ENCODE measurements at places on chromosomes 13 and 19.
A peak's percentile ranks its signal among the peaks of the same experiment; 100 is the strongest.

DNA sequence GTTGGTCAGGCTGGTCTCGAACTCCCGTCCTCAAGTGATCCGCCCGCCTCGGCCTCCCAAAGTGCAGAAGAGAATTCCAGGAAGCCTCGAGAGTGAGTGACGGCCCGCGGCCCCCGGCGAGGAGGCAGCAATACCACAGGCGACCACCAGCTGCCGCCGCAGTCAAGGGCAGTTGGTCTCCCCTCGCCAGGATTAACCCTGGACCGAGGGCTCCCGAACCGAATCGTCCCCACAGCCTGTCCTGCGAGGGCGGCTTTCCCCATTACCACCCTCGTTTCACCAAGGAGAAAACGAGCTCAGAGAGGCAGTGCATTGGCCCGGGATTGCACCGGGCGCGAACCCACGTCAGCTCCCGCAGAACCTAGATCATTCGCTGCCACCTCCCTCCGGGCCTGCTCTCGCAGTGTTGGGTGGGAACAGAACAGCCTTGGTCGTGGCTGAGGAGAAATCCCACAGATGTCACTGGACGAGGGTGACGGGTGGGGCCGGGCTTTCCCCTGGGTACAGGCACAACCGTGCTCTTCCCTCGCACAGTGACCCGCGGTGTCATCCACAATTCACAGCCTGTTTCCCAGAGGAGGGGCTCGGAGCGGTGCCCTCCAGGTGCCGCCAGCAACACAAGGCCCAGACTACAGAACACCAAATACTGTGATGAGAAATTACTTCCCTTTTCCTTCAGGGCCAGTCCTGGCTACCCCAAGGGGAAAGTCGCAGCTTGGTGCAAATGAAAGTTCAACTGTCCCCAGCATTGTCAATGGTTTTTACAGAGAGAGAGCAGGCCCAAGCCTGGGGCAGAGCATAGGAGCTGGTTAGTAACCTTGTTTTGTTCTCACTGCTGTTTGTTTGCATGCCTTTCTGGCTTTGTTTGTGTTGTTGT, 24.8 kb downstream of the C2CD4C start:
- peak overlapping the region; percentile 24 for H3K4me3 ChIP-seq
- DNase-seq: peak; percentile 35
- peak overlapping the region; percentile 73 for H3K27ac ChIP-seq
- peaks cover 49% of the 10 kb centered on the region for H3K27me3 ChIP-seq

DNA sequence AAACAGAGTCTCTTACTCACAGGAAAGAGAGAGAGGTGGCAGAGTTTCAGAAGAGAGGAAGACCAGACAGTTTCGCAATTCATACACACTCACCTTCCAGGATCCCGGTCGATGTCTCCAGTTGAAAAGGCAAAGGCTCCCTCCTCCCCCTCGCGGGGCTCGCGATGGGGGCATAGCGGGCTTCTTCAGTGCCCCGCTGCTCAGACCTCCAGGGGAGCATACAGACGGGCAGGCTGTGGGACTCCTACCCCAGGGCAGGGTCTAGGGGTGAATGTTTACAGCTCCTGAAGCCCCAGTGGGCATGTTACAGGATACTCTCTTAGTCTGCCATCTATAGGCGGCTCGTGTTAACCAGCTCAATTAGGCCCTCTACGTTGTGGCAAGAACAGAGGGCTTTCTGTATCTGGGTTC, 139.2 kb downstream of the SLITRK5 start:
- H3K4me3 ChIP-seq: no peak overlapping the region
- H3K27ac ChIP-seq: no peak overlapping the region
- H3K27me3 ChIP-seq: no peaks in the 10 kb centered on the region
- no peaks in the 10 kb centered on the region for H3K4me1 ChIP-seq

DNA sequence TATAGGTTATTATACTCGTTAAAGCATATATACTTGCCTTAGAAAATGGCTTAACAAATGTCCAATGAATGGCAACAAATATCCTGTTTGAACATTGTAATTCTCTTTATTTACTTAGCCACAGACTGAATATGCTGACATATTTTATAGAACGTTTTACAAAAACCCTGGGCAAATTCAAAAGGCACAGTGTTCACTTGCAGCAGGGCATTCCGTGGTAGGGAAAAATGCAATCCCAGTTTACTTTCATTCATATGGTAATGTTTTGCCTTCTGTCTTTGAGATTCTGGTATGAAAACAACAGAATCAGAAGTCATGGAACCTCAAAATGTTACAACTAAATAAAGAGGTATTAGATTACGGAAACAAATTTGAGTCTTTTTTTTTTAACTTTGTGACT, 56.2 kb upstream of the MYCBP2 start:
- no peak overlapping the region for H3K27ac ChIP-seq
- peaks cover 1% of the 10 kb centered on the region for H3K27me3 ChIP-seq
- H3K4me1 ChIP-seq: peaks cover 8% of the 10 kb centered on the region
- no peak for DNase-seq
- H3K4me3 ChIP-seq: no peak overlapping the region

- H3K36me3 ChIP-seq: no peaks in the 10 kb centered on the region
- no peak overlapping the region for H3K27ac ChIP-seq
- no peaks in the 10 kb centered on the region for H3K27me3 ChIP-seq
- H3K4me1 ChIP-seq: peaks cover 36% of the 10 kb centered on the region
Measured at GRCh38 chr19:17490411-17490810, 20.1 kb downstream of the SLC27A1 start.

- H3K36me3 ChIP-seq: no peaks in the 10 kb centered on the region
- peak overlapping the region; percentile 80 for H3K4me3 ChIP-seq
- H3K27me3 ChIP-seq: no peaks in the 10 kb centered on the region
Measured at GRCh38 chr19:17489392-17490030, 19.2 kb downstream of the SLC27A1 start.

GRCh38 chr13:20847296-20847695, 55.2 kb downstream of the XPO4 start:
- no peak overlapping the region for H3K4me3 ChIP-seq
- H3K27ac ChIP-seq: no peak overlapping the region
- no peaks in the 10 kb centered on the region for H3K4me1 ChIP-seq
- no peaks in the 10 kb centered on the region for H3K27me3 ChIP-seq
- no peak for DNase-seq

DNA sequence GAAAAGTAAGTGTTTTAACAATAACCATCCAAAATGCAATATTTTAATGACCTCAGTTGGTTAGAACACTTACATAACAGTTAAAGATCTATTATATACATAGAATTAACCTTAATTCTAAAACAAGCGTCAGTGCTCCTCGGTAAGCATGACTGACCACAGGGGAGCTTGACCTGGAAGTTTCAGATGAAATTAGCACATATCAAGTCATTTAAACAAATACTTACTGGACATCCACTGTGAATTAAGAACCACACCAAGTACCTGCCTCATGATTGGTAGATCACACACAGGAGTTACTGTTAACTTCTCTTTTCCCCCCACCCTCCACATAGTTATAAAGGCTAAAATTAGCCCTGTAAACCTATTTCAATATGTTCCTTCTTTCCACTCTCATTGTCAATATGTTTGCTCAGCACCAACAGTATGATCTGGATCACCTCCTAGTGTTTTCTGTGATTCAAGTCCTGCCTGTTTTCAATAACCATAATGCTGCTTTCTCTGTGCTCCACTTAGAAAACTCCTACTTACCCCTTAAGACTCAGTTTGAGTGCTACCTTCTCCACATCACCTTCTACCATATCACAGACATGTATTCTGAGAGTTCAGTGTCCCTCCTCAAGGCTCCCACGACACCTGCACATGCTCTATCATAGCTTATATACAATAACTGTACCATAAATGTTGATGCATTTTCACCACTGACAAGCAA, 209.0 kb downstream of the VWA8 start:
- no peaks in the 10 kb centered on the region for H3K27me3 ChIP-seq
- no peak overlapping the region for H3K4me3 ChIP-seq
- no peaks in the 10 kb centered on the region for H3K4me1 ChIP-seq
- H3K27ac ChIP-seq: no peak overlapping the region

- no peak overlapping the region for H3K4me3 ChIP-seq
- no peak for DNase-seq
- no peak overlapping the region for H3K27ac ChIP-seq
- peaks cover 8% of the 10 kb centered on the region for H3K4me1 ChIP-seq
- H3K36me3 ChIP-seq: peaks cover 4% of the 10 kb centered on the region
- H3K27me3 ChIP-seq: peaks cover 2% of the 10 kb centered on the region
Measured at GRCh38 chr13:94640721-94641120, 39.1 kb downstream of the GPR180 start.

- peaks cover 5% of the 10 kb centered on the region for H3K4me1 ChIP-seq
- H3K27me3 ChIP-seq: peaks cover 39% of the 10 kb centered on the region
- no peak overlapping the region for H3K27ac ChIP-seq
- DNase-seq: peak; percentile 72
- no peaks in the 10 kb centered on the region for H3K36me3 ChIP-seq
Measured at GRCh38 chr19:51660975-51661600, 14.5 kb upstream of the SIGLEC14 start.

GRCh38 chr13:106535552-106536243, at the start of gene EFNB2:
Gene EFNB2, minus strand, starts transcription at chr13:106535662. Its CDS starts 698 bp downstream, at chr13:106534964.
- peak within 1 kb of the TSS; percentile 83 for H3K4me3 ChIP-seq
- peaks cover 22% of the 10 kb centered on the region for H3K4me1 ChIP-seq
- H3K27me3 ChIP-seq: peaks cover 31% of the 10 kb centered on the region
- peak within 1 kb of the TSS; percentile 56 for H3K27ac ChIP-seq
- DNase-seq: peak; percentile 86

- no peak within 1 kb of the TSS for H3K4me3 ChIP-seq
- H3K27ac ChIP-seq: no peak within 1 kb of the TSS
- peaks cover 31% of the 10 kb centered on the region for H3K27me3 ChIP-seq
- no peaks in the 10 kb centered on the region for H3K36me3 ChIP-seq
- DNase-seq: no peak
- peaks cover 2% of the 10 kb centered on the region for H3K4me1 ChIP-seq
Measured at GRCh38 chr13:101452519-101453485, at the start of gene ITGBL1. Gene ITGBL1, plus strand, starts transcription at chr13:101452675. Its CDS starts 159 bp downstream, at chr13:101452834.

DNA sequence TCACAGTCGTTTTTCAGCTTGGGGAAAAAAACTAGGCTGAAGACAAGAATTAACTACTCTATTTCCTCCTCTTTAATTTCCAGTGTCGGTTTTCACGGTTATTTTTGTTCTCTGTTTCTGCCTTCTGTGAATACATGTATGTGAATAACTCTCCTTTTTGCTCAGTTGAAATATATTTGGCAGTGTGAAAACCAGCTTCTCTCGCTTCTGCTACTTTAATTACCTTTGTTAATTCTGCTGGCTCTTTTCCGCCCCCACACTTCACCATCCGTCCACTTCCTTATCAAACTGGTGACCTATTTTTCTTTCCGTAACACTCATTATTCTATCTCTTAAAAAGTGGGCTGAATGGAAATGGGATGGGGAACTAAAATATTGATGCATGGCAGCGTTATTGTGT, 126.4 kb downstream of the POU4F1 start:
- no peak overlapping the region for H3K27ac ChIP-seq
- no peaks in the 10 kb centered on the region for H3K36me3 ChIP-seq

DNA sequence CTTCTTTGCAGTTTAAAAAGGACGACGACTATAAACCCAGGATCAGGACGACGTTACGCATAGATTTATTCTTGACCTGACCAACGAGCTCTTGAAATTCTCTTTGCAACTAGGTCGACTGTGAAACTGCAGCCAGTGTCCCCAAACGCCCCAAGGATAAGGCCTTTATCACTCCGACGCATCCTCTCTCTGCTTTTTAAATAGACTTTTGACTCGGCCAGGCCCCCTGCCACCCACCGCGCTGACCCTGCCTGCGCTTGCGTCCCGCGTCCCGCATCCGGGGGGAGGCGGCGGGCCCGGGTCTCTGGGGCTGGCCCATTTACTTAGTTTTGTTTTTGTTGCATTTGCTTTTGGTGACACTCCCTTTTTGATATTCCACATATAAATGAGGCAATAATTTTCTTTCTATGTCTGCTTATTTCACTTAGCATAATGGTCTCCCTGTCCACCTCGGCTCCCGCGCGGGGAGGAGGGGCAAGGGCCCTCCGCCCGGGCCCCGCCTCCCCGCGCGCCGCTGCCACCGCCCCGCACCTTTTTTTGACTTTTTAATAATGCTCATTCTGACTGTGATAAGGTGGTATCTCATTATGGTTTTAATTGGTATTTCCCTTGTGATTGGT, 17.4 kb downstream of the RB1 start:
- peaks cover 39% of the 10 kb centered on the region for H3K36me3 ChIP-seq
- H3K4me3 ChIP-seq: peak overlapping the region; percentile 78
- peaks cover 2% of the 10 kb centered on the region for H3K27me3 ChIP-seq
- H3K27ac ChIP-seq: no peak overlapping the region
- no peak for DNase-seq

DNA sequence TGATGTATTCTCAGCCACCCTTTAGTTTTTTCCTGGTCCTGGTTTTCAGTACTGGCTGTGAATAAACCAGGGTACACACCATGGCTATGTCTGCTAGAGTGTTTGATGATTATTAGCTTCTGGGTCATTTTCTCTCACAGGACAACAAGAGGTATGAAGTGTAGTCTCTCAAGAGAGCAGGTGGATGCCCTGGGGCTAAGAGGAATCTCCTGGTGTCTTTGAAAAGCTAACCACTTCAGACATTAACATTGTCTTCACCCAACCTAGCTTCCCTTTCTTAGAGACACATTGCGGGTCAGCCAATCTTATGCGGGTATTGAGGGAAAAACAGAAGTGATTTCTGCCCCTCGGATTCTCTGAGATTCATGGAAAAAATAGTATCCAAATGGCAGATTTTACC, 1.6 kb downstream of the ZNF730 start:
- H3K4me1 ChIP-seq: peaks cover 7% of the 10 kb centered on the region
- no peak overlapping the region for H3K27ac ChIP-seq
- peak overlapping the region; percentile 11 for H3K4me3 ChIP-seq
- no peak for DNase-seq
- H3K27me3 ChIP-seq: peaks cover 26% of the 10 kb centered on the region

DNA sequence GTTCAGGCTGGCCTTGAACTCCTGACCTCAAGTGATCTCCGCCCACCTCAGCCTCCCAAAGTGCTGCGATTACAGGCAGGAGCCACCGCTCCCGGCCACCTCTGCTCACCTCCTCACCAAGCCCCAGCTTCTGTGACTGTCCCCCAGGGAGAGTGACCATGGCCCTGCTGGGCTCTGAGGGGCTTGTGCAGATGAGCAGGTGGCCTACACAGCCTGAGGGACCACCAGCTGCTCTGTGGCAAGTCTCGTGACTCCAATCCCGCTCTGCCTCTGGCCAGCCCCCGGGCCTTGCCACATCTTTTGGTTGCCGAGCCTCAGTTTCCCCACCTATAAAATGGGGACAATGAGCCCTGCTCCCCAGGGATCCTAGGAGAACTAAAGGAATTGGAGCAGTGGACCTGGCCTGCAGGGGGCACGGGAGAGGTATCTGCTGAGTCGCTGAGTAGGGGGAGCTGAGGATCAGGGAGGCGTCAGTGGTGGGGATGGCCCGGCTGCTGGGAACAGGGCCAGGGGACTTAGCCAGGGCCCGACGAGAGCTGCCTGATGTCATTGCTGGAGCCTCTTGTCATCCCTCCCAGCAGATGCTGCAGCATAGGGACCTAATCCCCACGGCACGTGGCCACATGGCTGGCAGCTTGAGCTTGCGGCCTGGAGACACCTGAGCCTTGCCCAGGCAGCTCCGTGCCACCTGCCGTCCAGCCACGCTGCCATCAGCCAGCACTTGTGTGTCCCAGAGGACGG, 74.7 kb downstream of the GADD45B start:
- H3K27ac ChIP-seq: no peak overlapping the region
- no peaks in the 10 kb centered on the region for H3K27me3 ChIP-seq
- no peak overlapping the region for H3K4me3 ChIP-seq
- no peak for DNase-seq
- no peaks in the 10 kb centered on the region for H3K36me3 ChIP-seq

- H3K27ac ChIP-seq: no peak overlapping the region
- H3K27me3 ChIP-seq: no peaks in the 10 kb centered on the region
- H3K4me1 ChIP-seq: no peaks in the 10 kb centered on the region
- H3K36me3 ChIP-seq: no peaks in the 10 kb centered on the region
Measured at GRCh38 chr13:80669112-80669511, 328.2 kb upstream of the SPRY2 start.

All from activated naive CD8-positive, alpha-beta T cell treated with anti-CD3 and anti-CD28 coated beads, Interleukin-2, amount 50 U/mL, for 24 hours (primary cell).